ENCODE measurements at places on chromosomes 3 and 15.

DNA sequence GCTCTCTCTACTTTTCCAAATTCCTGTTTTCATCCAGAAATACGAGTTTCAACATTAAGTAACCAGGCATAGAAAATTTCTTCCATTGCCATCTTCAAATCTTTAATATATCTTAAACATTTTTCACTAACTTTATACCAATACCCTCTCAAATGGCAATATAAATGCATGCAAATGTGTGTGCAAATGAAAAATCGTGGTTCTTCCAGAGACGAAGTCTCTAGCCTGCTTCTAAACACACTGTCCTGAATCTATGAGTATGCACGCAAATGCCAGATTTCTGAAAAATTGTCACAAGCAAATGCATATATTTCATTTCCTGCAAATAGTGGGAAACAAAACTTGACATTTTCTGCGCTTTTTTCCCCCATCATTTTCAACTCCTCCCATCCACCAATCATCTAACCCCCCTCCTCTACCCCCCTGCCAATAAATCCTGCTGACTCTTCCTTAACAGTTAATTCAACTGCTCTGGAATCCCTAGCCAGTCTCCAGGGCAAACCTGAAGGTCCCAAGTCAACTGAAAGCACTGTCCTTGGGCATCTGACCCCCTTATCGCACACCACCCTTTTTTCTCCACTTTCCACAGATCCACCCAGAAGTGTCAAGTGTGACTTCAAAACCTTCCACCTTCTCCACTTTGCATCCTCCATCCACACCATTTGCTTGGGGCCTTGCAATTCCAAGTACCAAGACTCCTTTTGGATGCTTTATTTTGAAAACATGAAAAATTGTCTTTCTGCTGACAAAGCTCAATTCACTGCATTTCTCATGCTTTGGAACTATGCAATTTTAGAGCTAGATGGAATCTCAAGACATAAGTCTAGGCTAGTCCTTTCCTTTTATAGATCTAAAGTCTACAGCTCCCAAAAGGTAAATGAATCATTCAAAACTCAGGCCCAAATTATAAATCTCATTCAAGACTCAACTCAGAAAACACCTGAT is 144.7 kb downstream of the OSBPL10 start:
- DNase-seq: no peak

DNA sequence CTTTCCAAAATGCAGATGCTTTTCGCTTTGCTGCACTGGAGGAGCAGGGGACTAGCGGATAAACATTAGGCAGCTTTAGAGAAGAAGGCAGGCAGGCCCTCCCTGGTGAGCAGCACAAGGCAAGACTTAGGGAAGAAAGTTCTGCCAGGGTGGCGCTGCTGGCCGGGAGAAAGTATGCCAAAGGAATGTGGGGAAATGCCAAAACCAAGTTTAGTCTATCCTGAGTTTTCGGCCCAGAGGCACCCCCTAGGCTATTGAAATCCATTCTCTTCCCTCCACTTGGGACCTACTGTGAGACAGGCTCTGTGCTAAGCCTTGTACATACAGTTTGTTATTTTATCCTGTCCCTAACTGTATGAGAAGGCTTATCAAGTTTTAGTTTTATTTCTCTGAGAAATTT is 9.2 kb downstream of the SHC4 start:
- DNase-seq: no peak

DNA sequence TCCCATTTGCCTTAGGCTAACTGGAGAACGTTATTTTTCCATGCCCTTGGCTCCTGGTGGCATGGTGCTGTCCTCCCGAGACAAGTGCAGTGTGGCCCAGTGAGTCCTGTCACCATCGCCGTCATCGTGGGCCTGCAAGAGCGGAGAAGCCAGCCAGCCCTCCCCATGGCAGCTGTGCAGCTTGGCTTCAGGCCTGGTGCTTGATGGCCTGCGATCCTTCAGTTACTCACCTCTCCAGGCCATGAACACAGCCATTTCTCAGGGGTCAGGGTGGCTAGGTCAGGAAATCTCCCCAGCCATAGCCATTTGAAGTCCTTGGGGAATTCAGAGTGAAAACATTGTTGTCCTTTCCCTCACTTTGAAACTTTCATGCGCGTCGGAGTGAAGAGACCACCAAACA is 189.0 kb upstream of the RGMA start:
- no peak for DNase-seq

DNA sequence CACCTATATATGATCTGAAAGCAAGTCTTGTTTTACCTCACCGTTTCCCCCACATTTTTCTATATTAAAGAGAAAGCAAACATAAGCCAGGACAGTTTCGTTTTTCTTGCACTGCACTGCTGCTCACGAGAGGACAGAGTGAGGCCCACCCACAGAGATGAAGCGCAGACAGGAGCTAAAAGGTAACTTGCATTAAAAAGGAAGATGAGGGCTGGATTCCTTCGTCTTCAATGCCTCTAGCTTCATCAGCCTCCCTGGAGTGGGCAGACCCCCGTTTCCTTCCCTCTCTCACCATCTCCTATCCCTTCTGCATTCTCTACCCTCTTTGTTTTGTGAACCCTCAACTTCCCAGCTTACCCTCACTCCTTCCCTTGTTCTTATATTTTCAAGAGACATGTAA is 18.9 kb downstream of the SUMF1 start:
- DNase-seq: no peak

GRCh38 chr3:195916991-195917390 is 8.6 kb upstream of the TNK2 start:
- no peak for DNase-seq
